ENCODE measurements at places on chromosomes 7 and 10.

- no peak for DNase-seq
These were observed 131.4 kb upstream of the ODAD2 start for GRCh38 chr10:28130267-28130666.

- no peak for DNase-seq
These were observed 16.5 kb downstream of the RGR start for GRCh38 chr10:84261236-84261915.

DNA sequence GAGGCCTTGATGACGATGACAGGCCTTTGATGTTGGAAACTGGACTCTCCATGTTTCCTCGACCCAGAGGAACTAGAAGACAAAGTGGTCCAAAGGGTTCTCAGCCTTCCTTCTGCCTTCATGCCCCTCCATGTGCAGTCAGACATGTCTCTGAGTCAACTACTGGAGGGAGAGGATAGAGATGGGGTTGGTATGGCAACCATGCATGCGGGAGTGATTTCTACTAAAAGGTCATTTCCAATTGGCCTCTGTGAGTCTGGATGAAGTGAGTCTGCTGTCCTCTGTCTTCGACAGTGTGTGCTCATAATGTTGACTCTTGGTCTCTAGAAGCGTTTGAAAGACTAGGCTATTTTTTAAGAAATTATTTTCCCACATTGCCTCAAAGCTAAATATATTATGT is 29.2 kb downstream of the STK17A start:
- DNase-seq, result no peak

DNA sequence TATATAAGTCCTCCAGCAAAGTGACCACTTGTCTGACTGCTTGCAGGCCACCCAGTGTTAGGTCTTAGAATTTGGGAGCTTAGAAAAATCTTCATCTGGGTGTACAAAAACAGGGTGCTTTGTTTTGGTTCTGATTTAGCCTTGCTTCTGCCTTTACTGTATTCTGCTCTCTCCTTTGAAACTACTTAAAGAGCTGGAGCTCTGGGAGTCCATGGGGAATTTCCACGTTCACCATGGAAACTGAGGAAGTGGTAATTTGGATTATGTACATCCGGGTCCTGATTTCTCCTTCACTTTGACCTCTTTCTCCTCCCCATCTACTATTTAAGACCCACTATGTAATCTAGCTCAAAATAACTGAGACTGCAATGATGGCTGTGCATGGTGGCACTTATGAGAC is 103.0 kb downstream of the JAZF1 start:
- no peak for DNase-seq

- DNase-seq, result no peak
These were observed 364.2 kb downstream of the AUTS2 start for GRCh38 chr7:69962186-69963065.

GRCh38 chr7:82044497-82045080 is 274.7 kb upstream of the HGF start:
- DNase-seq, result no peak

- no peak for DNase-seq
These were observed 92.4 kb upstream of the JCAD start for GRCh38 chr10:30151581-30152389.

GRCh38 chr10:59771162-59771807 is 18.0 kb upstream of the MRLN start:
- DNase-seq, result no peak

DNA sequence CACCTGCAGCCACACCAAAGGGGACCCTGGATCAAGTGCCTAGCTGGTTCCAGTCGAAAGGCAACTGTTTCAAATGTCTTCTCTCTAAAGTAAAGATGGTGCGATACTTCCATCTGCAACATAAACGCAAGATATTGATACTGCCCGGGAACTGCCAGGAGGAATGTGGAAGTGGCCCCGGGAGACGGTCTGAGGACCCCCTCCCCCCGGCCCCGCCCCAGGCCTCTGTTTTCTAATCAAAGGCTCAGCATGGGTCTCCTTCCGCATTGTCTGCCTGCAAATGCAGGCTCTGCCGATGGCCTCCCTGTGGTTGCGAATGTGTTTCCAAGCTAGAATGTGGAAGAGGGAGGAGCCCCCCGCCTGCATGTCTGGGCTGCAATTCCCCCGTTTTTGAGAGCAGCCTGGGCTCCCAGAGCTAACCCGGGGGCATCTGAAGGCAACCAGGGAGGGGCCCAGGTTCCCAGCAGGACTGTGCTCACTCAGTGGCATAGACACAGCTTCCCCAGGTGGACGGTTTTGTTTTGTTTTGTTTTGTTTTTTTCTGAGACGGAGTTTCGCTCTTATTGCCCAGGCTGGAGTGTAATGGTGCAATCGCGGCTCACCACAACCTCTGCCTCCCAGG is 223.9 kb upstream of the PPP2R2D start:
- DNase-seq, result no peak

- no peak for DNase-seq
These were observed 16.5 kb upstream of the GPR22 start for GRCh38 chr7:107453388-107453787.

DNA sequence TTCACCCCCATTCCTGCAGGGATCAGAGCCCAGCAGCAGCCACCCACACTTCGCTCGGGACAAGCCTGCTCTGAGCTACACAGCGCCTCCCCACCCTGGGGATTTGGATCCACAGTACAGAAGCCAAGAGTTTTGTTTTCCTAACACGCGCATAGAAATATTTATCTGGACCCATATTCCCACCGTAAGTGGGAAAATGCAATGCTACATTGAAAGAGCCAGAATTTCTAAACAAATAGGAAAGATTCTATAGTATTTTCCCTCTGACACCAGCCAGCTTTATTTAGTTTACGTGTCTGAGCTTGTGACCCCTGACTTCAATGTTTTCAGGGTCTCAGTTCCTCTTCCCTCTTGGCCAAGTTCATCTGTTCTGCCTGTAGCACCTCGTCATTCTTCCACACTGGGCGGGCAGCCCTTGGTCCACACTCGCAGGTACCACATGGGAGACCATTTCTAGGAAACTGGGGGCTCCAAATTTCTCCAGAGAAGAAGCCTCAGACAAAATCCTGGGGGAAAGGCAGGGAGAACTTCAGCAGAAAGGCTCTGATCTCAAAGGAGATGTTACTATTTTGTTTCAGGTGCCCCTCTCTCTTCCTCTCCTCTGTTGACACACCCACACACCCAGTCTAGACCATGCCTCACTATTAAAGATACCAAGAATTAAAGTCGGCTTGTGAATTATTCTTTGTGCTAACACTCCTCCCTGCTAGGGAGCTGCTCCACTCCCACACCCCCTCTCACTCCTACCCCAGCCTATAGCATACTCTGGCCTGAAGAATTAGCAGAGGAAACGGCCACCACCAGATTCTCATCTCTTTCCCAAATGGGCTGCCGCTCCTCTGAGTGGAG is 116.0 kb upstream of the PCGF5 start:
- no peak for DNase-seq

- DNase-seq, result no peak
These were observed 131.8 kb upstream of the CTTNBP2 start for GRCh38 chr7:118005026-118005425.

GRCh38 chr7:127460077-127460476 is 67.6 kb upstream of the ZNF800 start:
- no peak for DNase-seq

DNA sequence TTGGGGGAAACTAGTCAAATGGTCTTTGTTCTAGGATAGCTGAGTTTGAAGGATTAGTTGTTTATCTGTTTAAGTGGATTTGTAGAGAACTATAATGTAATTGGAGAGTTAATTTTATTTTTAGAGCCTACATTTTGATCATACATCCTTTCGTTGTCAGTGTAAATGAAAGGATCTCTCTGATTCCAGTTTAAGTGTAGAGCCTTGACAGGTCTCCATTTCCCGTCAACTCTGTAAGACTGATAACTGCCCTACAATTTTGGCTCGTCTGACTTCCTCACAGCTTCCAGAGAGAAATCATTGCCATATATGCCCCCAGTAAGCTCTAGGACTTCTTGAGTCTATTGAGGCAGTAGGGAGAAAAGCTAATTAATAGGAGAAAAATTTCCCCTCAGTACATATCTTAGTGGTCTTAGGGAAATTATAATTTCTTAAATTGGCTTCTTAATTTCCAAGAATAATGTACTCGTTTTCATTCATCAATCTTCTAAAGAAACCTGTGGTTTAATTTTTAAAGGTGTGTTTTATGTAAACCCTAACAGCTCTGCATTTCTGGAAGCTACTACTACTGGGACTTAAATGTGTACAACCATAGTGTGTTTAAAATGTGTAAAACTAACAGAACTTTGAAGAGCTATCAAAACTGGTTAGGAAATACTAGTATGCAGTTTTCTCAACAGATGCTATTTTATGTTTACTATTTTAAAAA is 3.8 kb downstream of the KMT2E start:
- no peak for DNase-seq

GRCh38 chr10:7855205-7855604 is 36.9 kb downstream of the TAF3 start:
- no peak for DNase-seq

DNA sequence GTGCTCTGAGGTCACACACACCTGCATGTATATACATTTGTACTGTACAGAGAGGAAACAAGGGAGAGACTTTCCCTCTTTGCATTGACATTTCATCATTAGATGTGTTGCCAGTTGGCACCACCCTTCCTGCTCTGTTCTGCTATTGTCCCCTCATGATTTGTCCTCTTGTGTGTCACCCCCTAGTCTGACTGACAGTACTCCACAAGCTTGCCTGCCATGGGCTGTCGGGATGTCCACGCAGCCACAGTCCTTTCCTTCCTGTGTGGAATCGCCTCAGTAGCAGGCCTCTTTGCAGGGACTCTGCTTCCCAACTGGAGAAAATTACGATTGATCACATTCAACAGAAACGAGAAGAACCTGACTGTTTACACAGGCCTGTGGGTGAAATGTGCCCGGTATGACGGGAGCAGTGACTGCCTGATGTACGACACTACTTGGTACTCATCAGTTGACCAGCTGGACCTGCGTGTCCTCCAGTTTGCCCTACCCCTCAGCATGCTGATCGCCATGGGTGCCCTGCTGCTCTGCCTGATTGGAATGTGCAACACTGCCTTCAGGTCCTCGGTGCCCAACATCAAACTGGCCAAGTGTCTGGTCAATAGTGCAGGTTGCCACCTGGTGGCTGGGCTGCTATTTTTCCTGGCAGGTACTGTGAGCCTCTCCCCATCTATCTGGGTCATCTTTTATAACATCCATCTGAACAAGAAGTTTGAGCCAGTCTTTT is 9.4 kb downstream of the CLDN12 start:
- no peak for DNase-seq

- DNase-seq, result no peak
These were observed 524.9 kb downstream of the CNTNAP2 start for GRCh38 chr7:146641491-146641890.

DNA sequence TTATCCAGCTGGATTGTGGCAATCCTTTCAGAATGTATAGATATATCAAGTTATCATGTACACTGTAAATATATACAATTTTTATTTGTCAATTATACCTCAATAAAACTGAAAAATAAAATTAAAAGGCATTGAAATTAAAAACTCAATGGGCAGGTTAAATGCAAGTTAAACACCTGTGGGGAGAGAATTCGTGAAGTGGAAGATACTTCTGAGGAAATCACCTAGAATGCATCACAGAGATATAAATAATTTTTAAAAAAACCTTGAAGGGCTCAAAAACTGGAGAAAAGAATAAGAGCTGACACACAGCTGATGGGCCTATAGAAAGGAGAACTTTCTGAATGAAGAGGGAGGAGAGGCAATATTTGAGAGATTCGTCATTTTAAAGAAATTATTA is 37.2 kb upstream of the DRGX start:
- no peak for DNase-seq

DNA sequence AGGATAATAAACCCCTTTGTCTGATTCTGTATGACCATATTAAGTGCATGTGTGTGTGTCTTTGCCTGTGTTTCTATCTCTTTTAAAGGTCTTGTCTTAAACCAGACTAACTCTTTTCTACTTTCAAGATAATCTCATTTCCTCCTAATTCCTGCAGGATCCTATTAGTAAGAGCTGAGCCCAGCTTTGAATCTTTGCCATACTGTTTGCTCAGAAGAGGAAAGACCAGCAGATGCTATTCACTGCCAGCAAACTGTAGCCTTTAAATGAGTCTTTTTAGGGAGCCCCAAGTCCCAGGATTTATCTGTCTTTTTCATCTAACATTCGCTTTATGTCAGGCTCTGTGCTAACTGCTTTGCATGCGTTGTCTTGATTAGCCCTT is 2.9 kb downstream of the GPR158 start:
- no peak for DNase-seq

- DNase-seq, result no peak
These were observed 66.2 kb downstream of the FAM241B start for GRCh38 chr10:69696073-69696731.

DNA sequence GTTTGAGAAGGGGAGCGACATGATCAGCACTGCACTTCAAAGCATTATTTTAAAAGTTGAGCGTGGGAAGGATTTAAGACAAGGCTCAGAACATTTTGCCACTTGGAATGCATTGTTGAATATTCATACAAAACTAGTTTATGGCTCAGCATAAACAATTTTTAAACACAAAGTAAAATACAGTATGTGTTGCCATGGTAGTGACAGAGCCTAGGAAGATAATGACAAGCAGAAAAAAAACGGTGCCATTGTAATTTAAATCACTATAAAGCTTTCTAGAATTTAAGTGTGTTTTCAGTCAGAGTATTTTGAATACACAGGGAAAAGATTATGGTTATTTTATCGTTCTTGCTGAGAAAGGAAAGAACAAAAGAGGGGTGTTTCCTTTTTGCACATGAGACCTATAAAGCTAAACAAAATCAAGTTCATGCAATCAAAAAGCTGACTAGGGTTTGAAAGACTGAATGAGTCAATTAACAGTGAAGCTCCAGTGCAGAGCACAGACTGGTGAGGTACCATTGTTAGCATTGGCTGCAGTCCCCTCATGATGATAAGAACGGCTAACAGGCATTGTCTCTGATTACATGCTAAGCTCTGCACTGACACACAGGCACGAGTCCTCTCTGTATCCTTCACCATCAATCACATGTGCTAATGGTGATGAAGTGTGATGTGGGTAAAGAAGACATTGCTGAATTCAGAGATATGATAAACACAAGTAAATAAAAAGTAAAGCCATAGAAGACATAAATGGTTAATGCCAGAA is 181.9 kb upstream of the VSTM2A start:
- DNase-seq, result no peak

Measured in activated gamma-delta T cell (primary cell).